M059J (cell line): ENCODE measurements at places on chromosomes 4 and X. TPM values are rescaled to one million over a fixed set of nuclear protein-coding genes. Genes with fewer than 3 reads are reported as not detected.

Gene SCML1
- total RNA-seq, result 10.3 and 16.7 TPM in 2 replicates

DNA sequence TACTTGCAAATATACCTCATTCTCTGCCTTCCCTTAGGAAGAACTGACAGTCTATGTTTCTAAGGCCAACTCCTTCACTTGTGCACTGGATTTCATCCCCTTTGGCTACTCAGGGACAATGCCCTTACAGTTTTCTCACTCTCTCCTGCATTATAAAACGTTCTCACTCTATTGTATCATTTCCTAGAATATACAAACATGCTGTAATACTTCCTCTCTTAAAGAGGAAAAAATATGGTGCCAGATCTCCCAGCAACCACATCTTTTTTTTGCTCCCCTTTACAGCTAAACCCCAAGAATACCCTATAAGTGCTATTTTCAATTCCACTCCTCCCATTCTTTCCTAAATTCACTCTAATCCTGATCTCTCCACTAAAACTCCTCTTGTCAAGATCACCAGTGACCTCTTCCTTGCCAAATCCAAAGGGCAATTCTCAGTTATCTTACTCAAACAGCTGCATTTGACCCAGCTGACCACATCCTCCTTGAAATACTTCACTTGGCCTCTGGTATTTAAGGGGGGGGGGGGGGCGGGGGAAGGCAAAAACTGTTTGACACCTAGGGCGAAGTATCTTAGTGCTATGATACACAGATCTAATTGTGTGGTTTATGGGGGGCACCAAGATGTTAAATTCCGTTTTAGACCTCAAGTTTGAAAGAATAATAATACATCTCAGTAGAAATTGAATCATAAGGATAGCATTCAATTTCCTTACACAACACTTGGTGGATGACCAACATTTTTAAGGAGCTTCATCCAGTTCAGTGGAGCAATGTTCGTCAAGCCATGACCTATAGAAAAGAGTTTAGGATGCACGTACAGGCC is 1.6 kb downstream of the RCHY1 start:
- peak; percentile 64 for DNase-seq

- DNase-seq, result peak; percentile 34
Observed at GRCh38 chr4:159047478-159048165, 55.3 kb upstream of the RAPGEF2 start.

GRCh38 chrX:68936608-68937007 is 107.8 kb downstream of the EFNB1 start:
- peak; percentile 92 for DNase-seq

Gene BMP3
- total RNA-seq, result not detected in 2 replicates

DNA sequence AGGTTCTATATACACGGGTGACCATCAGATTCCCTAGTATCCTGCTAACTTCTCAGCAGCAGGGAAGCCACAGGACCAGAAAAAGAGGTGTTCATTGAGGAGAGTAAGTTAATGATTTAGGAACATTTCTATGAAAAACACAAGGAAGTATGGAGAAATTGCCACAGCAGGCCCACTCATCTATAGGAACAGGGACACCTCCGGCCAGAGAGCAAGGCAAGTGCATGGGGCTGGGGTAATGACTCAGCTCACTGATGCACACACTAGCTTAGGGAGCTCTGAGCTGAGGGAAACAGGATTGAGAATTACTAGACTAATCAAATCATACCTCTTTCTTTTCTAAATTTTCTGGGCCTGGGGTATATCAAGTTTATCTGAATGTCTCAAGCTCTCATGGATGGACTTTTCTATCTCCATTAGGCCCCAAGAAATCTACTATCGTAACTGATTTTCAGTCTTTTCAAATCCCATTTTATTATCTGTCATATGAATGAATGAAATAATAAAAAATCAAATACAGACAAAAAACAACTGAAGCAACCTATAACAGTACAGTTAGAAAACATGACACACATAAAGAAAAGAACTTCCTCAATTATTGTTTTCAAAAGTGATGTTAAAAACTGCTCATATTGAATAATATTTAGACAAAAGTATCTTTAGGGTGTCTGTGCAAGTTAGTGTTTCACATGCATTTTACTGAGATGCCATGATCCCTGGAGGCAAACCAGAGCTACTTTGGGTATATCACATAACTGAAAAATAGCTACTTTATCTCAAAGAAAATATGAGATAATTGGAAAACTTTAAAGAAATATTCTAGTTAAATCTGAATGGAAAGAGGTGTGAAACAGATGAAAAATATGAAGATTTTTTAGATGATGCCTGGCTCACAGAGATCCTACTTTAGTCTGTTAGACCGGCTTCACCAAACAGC is 89.8 kb downstream of the FBXO8 start:
- DNase-seq, result no peak

GRCh38 chr4:48015678-48016077 is 803 bp downstream of the CNGA1 start:
- DNase-seq, result no peak

- peak; percentile 26 for DNase-seq
Observed at GRCh38 chr4:4519297-4519894, 22.5 kb downstream of the STX18 start.

- DNase-seq, result peak; percentile 94
Observed at GRCh38 chr4:15451866-15452765, 17.6 kb upstream of the CC2D2A start.

DNA sequence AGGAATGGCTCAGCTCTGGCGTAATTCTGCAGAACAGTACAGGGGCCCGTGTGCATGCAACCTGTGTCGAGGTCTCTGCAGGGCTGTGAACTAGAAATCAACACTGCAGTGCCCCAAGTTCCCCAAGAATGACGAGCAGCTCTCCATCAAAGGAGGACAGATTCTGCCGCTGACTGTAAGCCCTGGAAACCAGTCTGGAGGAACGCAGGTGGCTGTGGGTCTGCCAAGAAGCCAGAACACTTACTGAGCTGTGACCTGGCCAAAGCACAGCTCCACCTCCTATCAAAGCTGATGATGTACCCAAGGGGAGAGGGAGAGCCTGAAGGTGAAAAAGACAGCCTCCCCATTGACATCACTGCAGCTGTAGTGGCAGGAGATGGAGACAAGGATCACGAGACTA is 80.3 kb upstream of the STS start:
- DNase-seq, result no peak

- peak; percentile 63 for DNase-seq
Observed at GRCh38 chrX:30153881-30154260, 61.5 kb upstream of the MAGEB2 start.

DNA sequence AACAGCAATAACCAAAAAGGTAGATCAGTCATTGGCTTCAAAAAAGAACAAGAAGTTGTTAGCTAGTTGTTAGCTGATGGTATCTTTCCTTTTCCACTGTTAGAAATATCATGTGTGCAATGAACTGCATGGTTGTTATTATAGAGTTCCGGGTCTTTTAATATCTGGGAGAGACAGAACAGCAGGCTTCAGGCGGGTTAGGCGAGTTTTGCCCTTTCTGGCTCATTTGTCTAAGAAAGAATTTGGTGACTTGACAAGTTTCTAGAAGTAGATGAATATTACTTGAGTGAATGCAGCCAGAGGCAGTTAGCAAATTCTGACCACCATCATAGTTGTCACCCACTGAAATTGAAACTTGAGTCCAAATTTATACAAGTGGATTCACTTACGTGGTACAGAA is 88.9 kb upstream of the MID1 start:
- DNase-seq, result no peak
